ENCODE measurements at places on chromosomes 5 and 9.

- no peak for DNase-seq
Measured at GRCh38 chr5:35821513-35821912, 35.2 kb upstream of the IL7R start.

- no peak for DNase-seq
Measured at GRCh38 chr9:8857926-8858595, 1058.5 kb upstream of the DMAC1 start.

DNA sequence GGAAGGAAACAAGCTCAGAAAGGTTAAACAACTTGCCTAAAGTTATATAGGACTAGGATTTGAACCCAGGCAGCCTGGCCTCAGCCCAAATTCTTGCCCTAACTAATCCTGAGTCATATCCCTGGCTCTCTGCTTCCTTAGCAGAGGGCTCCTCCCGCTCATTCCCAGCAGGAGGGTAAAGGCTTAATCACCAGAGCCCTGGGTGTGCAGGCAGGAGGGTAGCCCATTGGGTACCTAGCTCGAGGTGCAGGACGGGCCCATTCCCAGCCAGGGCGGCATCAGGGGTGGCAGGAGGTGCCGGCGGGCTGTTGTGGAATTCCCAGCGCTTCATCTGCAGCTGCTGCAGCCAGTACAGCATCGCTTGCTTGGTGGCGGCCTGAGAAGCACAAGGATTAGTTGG, 3.9 kb downstream of the TBC1D2 start:
- DNase-seq, result no peak

DNA sequence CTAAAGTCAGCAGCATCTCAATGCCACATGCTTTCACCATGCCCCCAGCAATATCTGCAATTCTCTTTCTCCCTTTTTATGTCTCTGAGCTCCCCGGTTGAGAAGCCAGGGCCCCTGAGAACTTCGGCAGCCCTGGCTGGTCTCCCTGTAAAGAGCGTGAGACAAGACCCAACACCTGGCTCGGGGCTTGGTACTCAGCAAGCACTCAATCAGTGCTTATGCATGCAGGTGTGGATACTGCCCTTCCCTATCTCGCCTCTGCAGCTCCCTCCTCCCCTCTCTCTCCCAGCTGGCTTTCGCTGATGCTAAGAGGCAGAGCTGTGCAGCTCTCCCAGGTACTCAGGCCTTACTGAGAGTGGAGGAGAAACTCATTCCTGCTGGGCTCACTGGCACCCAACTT, 41.7 kb upstream of the AKNA start:
- DNase-seq, result no peak

DNA sequence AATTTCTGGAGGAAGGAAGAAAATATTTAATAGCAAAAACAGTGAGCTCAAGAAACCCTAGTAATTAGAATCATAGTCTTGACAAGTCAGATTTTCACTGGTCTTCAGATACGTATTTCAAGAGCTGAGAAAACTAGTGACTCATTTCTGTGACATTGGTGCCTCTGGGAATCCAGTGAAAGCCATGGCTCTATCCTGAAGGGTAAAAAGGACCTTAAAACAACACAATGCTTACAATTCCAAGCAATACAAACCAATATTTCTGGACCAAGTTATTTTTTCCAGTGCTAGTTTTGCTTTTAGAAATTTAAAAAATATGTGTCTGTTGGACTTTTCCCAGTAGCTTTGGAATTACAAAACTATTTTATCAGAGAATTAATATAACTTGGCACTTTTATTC, 140.3 kb downstream of the LPAR1 start:
- DNase-seq, result no peak

DNA sequence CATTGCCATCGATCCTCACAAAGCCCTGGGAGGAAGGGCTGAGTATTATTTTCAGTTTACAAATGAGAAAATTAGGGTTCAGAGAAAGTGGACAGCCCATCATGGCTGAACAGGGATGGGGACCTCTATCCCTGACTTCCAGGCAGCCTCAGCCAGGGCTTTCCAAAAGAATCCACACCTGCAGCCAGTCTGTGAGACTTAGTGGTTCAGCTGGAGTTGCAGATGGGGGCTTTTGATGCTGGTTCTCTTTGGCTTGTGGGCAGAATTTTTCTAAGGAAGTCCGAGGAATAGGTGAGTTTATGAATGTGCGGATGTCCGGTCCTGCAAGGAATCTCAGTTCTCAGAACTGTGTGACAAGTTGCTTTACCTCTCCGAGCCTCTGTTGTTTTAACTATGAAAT, 138.1 kb downstream of the RGS3 start:
- no peak for DNase-seq

GRCh38 chr9:111743275-111743674, 51.5 kb downstream of the SHOC1 start:
- DNase-seq, result no peak

- no peak for DNase-seq
Measured at GRCh38 chr5:17769277-17769676, 135.0 kb downstream of the TAF11L14 start.

DNA sequence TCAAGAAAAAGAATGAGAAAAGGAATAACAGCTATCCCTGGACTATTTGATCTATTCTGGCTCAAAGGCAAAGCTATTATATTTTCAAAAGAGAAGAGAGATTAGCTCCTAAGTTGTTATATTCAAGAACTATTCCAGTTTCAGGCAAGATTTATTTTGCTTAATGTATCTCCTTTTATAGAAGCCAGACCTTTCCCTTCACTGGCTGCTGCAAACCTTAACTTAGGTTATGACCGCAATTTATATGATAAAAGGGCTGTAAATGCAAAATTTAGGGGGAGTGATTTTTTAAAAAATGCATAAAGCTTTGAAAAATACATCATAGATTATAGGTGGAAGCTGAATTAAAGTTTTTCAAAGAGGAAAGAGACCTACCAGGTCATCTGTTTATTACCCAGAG, 97.8 kb downstream of the FBXL7 start:
- DNase-seq, result no peak

DNA sequence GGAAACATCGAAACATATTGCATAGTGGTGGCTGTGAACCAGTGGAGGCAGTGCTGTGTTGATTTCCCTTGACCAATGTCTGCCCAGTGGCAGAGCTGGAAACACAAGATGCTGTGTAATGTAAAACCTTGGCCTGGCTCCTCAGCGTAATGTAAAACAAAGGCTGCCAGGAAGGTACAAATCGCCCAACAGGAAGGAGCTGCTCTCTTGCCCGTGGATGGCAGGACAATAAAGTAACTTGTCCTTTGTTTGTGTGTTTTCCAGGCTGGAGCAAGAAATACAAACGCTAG, 143.4 kb downstream of the PALM2AKAP2 start:
- no peak for DNase-seq

DNA sequence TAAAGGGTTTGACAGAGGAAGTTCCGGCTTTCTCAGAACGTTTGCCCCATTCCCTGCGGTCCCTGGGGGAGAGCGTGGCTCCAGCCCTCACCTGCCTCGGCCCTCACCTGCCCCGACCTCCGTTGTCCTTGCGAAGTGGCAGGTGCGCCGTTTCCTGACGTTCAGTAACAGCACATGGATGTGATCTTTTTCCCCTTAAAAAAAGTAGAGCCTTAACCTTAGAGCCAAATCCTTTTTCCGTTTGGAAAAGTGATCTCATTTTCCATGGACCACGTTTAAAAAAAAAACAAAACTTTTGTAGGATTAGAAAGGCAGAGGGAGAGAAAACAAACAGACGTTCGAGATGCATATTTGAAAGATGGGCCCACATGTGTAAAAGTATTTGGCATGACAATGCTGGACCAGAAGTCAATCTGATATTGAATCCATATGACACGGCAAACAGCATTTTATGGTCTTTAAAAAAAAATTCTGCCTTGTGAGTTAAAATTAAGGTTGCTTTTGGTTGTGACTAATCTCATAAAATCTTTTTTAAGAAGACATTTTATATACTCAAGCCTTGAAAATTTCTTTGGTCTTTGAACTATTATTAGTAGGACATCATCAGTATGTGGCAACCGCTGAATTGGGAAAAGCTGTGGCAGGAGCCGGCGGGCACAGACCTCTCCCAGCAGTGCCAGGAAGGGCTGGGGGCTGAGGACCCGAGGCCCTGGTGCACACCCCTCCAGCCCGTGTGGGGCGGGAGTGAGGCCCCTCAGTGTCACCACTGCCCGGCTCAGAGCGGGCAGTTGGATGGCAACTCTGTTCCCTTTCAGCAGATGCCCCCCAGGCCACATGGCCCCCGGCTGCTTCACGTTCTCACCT, 42.5 kb upstream of the EXOC3 start:
- DNase-seq, result no peak

DNA sequence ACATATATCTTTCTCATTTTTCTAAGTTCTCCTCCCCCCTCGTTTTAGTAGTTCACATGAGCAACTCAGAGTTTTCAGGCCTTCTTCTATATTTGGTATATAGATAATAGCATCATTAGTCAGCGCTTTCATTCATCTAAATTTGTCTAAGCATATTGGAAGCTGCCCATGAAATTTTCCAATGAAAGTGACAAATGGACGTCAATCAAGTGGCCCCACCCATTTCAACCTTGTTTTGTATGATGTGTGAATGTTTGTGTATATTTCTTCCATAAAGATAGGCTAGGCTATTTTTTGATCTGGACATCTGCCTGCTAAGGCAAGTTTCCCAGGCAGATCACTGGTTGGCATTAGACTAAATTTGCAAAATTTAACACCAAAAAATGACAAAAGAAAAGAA, 104.0 kb upstream of the SSBP2 start:
- no peak for DNase-seq

- DNase-seq, result no peak
Measured at GRCh38 chr5:45411971-45412612, 284.1 kb downstream of the HCN1 start.

- DNase-seq, result no peak
Measured at GRCh38 chr5:307794-308579, 13.5 kb upstream of the AHRR start.

DNA sequence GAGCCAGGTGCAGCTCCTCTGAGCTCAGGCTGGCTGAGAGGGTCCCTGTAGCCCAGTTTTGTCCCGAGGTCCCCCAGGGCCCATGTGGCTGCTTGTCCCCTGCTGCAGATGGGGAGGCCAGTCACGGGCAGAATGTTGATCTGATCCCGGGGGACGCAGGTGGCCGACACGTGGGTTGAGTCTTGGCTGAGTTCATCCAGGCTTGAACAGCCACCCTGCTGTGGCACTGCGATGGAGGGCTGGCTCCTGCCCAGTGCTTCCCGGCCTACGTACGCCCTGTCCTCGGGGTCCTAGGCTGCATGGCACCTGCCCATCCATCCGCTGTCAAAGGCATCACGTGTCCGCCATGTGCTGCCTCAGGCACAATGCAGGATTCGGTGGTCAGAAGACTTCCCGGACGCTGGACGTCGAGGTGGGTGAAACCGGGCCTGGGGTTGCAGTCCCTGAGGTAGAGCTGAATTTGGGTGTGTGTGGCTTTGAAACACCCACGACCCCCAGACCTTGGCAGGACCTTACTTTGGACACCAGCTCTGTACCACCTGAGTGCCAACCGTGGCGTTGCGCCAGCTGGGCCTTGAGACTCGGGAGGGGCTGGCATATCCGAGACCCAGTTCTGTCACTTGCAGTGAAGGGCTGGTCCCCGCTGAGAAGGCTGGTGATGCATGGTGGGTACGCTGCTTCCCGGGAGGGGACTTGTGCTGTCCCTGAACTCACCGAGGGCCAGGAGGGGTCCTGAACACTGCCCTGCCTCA, 22.3 kb downstream of the RXRA start:
- DNase-seq, result no peak

- DNase-seq, result no peak
Measured at GRCh38 chr5:72860499-72860898, 44.0 kb downstream of the TNPO1 start.

DNA sequence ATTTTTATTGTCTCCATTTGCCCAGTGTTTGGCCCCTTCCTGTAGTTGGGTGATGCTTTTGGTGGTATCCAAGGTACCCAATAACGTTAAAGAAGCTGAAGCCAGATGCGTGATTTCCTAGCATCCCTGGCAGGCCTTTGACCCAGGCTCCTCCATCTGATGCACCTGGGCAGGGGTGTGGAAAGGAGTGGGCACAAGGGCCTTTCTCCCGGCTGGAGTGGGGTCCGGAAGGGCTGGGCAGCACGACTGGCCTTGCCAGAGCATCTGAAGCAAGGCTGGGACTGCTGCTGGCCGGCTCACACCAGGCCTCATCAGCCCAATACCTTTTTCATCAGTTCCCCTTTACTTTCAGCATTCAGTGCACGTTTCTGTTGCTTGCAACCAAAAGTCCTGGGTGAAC, 220.2 kb downstream of the FANCC start:
- no peak for DNase-seq

DNA sequence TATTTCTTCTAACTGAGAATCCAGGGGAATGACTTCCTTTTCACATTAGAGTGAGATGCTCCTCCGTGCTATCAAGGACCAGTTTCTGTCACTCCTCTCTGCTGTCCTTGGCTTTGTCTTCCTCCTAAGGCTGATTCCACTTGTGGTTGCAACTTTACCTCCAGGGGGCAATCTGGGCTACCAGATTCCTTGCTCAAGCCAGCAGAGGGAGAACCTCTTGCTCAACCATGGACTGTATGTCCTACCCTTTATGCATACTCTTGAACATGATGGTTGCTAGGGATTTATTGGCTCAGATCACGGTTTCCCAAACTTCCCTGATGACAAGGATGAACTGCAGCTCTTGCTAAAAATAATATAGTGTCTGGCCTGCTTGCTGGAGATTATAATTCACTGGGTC, 24.0 kb downstream of the NNT start:
- no peak for DNase-seq

GRCh38 chr5:351921-352245, 30.4 kb downstream of the AHRR start:
- no peak for DNase-seq

DNA sequence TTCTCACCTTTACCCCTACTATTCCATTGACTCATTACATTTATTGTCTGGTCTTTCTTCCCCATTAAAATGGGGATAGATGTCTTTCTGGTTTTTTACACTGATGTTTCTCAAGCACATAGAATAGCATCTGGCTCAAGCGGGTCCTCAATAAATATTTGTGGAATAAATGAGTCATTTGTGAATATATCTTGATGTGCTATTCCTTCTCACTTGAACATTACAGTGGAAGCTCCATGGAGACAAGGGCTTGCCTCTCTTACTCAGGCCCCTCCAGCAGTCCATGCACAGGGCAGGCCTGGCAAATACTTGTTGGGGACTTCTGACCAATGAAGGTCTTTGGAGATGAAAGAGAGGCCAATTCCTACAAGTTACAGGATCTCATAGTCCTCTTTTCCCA, 151.7 kb upstream of the TAS2R1 start:
- no peak for DNase-seq

GRCh38 chr5:134600600-134600999, 32.0 kb downstream of the SAR1B start:
- DNase-seq, result no peak

GRCh38 chr5:3537942-3538341, 57.7 kb upstream of the IRX1 start:
- no peak for DNase-seq

DNA sequence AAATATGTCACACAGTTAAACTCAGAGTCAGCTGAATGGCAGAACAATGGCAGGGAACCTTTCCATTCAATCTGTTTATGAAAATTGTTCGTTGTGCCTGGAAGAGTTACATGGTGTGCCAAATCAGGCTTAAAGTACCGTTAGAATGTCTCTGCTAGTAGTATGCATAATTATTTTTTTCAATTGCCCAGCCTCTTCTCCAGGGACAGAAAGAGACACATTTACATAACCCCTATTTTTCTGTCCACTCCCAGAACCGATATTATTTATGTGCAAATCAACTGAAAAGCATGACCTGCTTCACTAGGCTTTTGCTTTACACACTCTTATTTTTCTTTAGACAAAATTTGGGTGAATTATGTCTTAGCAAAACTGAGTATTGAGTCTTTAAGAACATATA, 459.1 kb downstream of the EFNA5 start:
- no peak for DNase-seq

All from stimulated activated CD4-positive, alpha-beta T cell treated with anti-CD3 and anti-CD28 coated beads, Interleukin-1b, Interleukin-23, amount 100 ng/mL, for 4 hours (primary cell).